Progenitor cell of endocrine pancreas (in vitro differentiated cells): ENCODE measurements at places on chromosomes 12 and 14.

DNA sequence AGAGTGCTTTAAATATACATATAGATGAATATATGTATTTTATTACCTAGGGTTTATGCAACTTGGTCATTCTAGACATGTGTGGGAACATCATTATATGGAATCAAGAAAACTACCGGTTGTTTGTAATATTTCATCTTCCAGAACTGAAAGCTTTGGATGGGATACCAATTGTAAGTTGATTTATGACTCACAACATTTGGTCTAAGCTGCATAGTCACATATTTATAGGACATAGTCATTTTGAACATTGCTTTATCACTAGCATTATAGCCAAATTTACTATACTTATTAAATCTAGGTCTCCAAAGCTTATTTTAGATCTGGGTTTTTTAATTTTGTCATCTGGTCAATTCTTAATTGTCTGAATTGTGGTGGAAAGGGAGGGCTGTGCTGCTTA, 83.7 kb upstream of the PCNX4 start:
- DNase-seq = no peak

GRCh38 chr12:17528394-17528793, 561.6 kb downstream of the RERGL start:
- no peak for DNase-seq

DNA sequence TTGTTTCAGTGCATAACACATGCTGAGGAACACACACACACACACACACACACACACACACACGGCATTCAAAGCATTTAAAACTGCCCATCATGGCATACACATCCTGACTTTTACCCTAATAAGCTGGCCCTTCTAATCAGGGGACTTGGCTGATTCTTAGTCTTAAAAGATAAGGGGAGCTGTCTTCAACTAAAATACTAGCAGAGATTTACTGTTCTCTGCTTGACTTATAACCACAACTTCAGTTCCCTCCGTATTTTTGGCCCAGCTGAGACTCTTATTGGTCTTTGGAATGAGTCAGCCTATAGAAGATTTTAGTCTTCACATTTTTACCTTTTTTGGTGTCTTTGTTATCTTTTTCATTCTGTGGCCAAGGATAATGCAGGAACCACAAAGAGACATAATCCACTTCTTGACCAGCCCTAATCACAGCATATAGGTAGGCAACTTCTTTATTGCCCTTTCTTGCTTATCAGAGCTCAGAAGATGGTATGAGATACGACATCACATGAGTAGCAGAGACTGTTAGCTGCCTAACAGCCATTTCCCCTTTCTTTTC, 25.1 kb upstream of the SLC8A3 start:
- DNase-seq = no peak

DNA sequence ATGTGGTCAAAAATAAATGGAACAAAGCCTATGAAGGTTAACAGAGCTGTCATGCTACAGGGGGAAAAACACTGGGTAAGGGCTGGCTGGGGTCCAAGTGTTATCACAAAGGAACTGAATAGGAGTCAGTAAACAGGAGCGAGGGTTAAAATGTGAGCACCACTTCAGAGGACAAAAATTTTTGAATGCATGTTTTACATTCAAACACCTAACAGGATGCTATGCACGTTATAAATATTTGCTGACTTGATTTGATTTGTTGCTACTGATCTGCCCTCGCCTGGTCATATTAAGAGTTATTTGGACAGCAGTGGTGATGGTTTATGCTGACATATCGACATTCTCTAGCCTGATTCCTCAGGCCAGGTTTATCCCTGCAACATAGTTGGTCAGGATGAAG, 7.4 kb upstream of the KTN1 start:
- DNase-seq = no peak

- no peak for DNase-seq
Measured at GRCh38 chr14:50025073-50025472, 91.3 kb downstream of the VCPKMT start.

GRCh38 chr14:34235643-34236300, 226.3 kb downstream of the SPTSSA start:
- no peak for DNase-seq

- DNase-seq = no peak
Measured at GRCh38 chr12:79818856-79819255, 116.0 kb downstream of the PPP1R12A start.

DNA sequence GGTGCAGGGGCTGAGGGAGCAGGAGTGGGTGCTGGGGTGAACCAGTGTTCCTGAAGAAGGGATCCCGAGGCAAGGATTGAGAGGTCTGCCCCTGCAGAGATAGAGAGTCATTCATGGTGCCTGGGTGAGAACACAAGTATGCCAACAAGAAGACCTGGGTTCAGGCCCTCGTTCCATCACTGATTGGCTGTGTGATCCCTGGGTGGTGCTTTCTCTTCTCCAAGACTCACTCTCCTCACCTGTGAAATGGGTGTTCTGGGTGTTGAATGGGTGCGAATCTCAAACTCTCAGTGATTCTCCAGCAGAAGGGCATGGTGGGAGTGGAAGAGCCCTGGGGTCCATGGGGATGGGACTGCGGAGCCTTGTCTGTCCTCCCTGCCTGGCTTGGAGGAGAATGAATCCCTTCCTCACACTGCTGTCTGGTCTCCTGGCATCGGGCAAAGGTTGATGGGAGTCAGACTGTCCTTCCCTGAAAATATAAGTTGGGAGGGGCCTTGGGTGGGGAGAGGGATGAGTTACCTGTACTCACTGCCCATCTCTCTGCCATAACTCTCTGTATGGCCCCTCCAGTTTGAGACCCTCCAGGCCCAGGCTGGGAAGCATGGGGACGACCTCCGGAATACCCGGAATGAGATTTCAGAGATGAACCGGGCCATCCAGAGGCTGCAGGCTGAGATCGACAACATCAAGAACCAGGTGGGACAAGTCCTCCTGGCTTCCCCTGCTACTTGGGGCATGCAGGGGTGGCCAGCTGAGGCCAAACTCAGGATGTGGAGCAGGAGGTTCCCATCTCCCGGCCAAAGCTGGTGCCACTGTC, 9.6 kb downstream of the KRT7 start:
- no peak for DNase-seq

GRCh38 chr14:22263961-22264360, 325.1 kb downstream of the DAD1 start:
- no peak for DNase-seq

- no peak for DNase-seq
Measured at GRCh38 chr12:49121047-49121696, 10.0 kb downstream of the TUBA1B start.

GRCh38 chr14:71686677-71687076, 245.6 kb upstream of the RGS6 start:
- DNase-seq = no peak

DNA sequence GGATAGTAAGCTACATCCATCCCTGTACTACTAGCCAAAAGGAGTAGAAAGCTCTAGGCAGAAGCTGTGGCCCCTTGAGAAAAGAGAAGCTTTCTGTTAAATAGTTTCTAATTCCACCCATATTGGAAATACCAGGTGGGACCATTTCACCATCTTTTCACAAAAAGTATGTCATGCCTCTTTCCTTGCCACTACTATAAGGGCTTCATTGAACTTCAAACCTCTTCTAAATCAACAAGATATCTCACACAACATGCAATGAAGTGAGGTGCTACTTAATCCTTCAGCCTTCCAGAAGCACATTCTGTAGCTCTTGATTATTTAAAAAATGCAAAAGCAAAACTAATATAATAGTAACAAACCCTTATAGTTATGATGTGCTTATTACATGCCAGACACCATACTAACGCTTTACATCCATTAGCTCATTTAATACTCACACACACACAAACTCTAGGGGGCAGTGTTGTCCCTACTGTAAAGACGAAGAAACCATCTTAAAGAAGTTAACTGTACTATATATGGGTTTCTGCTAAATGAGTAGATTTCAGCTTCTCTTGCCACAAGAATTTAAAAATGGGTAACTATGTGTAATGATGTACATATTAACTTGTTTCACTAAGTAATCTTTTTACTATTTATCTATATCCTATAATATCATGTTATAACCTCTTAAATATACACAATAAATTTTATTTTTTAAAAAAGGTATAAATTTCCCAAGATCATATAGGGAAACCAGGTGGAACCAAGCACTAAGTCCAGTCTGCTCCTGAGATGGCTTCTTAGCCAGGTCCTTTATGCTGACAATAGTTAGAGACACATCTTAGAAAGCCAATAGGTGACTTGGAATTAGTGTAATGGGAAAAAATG, 124.4 kb downstream of the RPS29 start:
- no peak for DNase-seq

DNA sequence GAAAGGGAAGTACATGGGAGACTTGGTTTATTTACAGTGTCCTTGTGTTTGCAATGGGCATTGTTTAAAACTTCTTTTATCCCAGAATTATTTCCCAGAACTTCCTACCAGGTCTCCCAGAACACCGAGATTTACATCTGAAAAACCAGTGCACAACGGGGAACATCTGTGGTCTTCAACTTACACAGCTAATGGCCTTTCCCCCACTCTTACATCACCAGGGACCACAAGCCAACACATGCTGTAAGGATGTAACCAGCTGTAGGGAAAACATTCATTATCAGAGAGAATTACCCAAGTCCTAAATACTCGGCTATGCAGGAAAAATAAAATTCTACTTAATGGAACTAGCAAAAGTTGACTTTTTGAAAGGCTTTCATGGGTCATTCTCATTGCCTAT, 267.6 kb downstream of the DUSP6 start:
- no peak for DNase-seq

DNA sequence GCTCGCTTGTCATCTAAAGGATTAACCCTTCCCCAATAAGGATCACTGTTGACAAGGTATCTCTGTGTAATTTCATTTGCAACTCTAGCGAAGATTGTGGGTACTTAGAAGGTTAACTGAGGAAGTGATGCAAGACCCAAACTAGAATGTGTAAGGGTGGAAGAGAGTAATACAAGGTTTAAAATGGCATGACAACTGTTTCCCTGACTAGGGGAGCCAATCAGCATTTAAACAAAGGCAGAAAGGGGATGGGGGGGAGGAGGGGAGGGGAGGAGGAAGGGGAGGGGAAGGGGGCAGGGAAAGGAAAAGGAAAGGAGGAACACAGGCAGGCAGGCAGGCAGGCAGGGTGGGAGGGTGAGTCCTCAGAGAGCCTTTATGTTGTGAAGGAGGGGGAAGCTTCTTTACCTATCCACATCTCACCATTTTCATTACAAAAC, 31.1 kb downstream of the NRDE2 start:
- no peak for DNase-seq

- no peak for DNase-seq
Measured at GRCh38 chr12:124837958-124838803, 25.5 kb downstream of the SCARB1 start.

- no peak for DNase-seq
Measured at GRCh38 chr14:81336009-81336408, 64.1 kb downstream of the STON2 start.

DNA sequence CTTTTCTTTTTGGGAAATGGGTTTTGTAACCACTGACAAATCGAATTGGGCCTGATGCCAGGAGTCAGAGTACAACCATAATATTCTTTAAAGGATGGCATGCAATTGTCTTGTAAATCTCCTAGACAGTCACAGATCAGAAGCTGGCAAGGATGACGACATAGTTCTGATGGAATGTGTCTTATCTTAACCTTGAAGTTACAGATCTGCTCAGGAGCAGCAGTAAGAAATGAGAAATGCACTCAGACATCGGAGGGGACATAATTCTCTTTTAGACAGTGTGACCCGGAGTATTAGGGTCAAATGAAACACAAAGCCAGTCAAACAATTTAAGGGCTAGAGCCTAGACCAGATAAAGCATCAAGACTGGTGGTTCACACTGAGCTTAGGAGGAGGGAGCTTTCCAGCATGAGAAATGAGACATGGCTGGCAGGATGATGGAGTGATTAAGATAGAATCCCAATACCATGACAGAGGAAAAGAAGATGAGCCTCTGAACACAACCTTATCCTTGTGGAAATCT, 17.5 kb downstream of the CBX5 start:
- DNase-seq = no peak

GRCh38 chr14:84025106-84026012, 1504.6 kb upstream of the FLRT2 start:
- DNase-seq = no peak
